NAMALWA (cell line): ENCODE measurements at places on chromosomes 5 and 9.
A peak's percentile ranks its signal among the peaks of the same experiment; 100 is the strongest.

DNA sequence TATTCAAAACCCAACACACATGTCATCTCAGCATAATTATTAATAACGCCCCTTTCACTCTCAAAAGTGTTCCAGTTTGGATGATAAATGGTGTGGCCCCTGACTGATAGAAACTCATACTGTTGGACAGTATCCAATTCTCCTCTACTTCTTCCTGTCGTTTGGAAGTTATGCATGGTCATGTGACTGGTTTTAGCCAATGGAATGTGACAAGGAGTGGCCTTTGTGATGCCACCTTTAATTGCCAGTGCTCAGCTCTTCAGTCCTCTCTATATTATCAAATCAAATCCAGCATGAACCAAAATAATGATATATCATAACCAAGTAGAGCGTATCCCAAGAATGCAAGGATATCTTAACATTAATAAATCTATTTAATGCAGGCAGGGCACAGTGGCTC lies 117.8 kb upstream of the SPIN1 start:
- DNase-seq, result no peak

GRCh38 chr5:142166754-142167153 lies 58.2 kb downstream of the NDFIP1 start:
- DNase-seq, result no peak

- no peak for DNase-seq
These were observed 3.4 kb upstream of the CXCL14 start for GRCh38 chr5:135582099-135582781.

- DNase-seq, result no peak
These were observed 93.5 kb downstream of the PHF2 start for GRCh38 chr9:93669958-93670207.

DNA sequence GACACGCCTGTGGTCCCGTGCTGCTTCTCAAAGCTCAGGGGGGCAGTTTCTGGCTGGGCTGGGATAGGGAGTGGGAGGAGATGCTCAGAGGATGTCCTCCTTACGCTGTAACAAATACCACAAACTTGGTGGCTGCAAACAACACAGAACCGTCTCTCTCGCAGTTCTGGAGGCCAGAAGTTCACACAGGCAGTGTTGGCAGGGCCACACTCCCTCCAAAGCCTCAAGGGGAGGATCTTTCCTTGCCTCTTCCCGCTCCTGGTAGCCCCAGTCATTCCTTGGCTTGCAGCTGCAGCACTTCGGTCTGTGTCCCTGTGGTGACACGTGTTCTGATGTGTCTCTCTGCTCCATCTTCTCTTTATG lies 10.4 kb upstream of the ORM1 start:
- no peak for DNase-seq

- no peak for DNase-seq
These were observed 1696.0 kb upstream of the CDH9 start for GRCh38 chr5:28734396-28734795.

- DNase-seq, result no peak
These were observed 52.9 kb upstream of the APC start for GRCh38 chr5:112684737-112685136.

GRCh38 chr9:6305954-6306563 lies 22.1 kb upstream of the TPD52L3 start:
- DNase-seq, result peak; percentile 69

DNA sequence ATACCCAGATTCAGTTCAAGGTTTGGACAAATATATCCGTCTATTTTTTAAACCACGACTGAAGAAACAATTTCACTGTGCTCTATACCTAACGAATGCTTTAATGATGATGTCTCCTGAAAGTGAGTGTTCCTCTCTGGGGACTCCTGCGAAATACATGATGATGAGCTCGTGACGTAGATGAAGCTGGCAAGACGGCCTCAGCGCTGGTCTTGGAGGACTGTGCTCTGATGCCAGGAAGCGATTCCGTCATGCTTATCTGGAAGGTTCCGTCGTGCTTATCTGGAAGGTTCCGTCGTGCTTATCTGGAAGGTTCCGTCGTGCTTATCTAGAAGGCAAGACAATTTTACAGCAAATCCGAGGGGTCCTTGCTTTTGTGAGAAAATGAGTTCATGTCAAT lies 250.8 kb upstream of the IRX2 start:
- DNase-seq, result no peak

DNA sequence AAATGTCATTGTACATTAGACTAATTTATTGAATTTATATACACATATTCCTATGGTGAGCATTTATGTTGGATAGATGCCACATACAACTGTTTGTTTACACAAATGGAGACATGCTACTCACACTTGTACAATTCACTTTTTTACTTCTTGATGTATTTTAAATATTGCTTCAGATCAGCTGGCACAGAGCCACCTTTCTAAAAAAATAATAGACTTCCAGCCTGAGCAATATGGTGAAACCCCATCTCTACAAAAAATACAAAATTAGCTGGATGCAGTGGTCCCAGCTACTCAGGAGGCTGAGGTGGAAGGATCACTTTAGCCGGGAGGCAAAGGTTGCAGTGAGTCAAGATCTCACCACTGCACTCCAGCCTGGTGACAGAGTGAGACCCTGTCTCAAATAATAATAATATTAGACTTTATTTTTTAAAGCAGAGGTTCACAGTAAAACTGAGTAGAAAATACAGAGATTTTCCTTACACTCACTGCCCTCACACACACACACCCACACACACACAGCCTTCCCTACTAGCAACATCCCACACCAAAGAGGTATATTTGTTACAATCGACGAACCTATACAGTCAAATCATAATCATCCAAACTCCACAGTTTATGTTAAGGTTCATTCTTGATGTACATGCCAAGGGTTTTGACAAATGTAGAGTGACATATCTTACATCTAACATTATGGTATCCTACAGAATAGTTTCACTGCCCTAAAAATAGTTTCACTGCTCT lies 16.5 kb upstream of the ADRB2 start:
- no peak for DNase-seq

DNA sequence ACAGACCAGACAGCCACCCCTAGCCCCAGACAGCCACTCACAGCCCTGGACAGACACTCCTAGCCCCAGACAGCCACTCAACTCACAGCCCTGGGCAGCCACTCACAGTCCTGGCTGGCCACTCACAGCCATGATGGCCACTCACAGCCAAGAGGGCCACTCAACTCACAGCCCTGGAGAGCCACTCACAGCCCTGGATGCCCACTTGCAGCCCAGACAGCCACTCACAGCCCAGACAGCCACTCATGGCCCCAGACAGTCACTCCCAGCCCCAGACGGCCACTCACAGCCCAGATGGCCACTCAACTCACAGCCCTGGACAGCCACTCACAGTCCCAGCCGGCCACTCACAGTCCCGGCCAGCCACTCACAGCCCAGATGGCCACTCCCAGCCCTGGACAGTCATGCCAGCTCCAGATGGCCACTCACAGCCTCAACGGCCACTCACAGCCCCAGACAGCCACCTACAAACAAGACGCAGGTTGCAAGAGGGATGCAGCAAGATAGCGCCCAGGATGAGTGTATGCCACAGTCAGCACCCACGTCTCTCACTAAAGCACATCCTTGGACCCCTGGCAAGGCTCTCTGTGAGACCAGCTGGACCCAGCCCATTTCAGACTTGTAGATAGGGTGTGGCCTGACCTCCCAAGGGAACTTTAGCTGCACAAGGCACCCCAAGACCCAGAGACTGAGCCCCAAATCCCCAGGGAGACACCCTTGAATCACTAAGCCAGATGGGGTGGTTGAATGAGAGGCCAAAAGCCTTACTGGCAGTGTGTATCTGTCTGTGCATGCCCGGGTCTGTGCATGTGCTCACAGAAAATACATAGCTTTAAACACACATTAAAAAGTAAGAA lies 22.4 kb downstream of the ZDHHC11B start:
- DNase-seq, result no peak

DNA sequence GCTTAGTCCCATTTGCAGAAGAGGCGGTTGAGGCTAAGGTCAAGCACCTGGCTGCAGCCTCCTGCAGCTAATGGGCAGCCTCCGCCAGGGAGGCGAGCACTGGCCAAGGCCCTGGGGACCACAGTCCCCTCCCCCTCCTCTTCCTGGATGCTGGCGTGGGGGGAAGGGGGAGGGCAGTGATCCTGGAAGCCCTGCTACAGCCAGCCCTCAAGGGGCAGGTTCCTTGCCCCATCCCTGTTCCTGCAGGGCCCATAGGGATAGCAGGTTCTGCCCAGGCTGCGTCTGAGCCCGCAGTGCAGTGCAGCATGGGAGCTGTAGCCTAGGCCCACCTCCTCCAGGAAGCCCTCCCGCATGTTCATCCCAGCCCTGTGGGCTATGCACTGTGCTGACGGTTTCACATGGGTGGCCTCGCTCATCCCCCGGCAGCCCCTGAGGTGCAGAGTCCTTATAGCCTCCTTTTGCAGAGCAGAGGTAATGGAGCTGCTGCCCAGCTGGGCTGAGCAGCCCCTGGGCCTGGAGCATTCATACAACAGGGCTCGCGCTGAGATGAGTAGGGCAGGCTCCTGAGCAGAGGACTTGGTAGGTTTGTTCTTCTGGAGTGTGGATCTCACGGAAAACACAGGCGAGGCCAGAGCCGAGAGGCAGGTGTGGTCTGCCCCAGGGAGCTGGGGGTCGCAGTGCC lies 36.0 kb downstream of the KCNT1 start:
- no peak for DNase-seq

- DNase-seq, result no peak
These were observed 33.7 kb downstream of the USP20 start for GRCh38 chr9:129868872-129869486.

DNA sequence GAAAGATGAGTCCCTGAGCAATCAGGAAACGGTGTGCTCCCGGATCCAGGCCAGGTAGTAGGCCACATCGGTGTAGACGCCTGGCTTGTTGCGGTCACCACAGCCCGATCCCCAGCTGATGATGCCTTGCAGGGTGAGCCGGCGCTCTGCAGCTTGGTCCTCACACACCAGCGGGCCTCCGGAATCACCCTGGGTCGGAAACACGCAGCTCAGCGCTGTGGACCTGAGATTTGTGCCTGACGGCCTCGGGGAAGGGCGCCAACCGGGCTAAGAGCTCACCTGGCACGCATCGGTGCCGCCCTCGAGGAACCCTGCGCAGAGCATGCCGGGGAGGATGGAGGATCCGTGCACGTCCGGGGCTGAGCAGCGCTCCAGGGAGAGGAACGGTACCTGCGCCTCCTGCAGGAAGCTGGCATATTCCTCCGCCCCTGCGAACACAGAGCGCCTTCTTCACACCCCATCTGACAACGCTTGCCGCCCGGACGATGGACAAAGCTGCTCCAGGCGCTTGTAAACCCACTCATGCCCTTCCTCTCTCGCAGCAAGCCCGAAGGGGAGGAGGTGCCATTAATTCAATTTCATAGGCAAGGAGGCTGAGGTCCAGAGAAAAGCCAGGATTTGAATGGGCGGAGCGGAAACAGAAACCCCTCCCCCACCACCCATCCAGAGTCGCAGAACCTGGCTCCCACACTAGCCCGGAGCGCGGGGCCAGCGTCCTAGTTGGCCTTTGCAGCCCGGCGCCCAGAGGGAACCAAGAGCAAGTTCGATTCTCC lies 2.0 kb upstream of the PFN3 start:
- DNase-seq, result no peak

- no peak for DNase-seq
These were observed 51.1 kb downstream of the GCNT1 start for GRCh38 chr9:76510041-76510440.

DNA sequence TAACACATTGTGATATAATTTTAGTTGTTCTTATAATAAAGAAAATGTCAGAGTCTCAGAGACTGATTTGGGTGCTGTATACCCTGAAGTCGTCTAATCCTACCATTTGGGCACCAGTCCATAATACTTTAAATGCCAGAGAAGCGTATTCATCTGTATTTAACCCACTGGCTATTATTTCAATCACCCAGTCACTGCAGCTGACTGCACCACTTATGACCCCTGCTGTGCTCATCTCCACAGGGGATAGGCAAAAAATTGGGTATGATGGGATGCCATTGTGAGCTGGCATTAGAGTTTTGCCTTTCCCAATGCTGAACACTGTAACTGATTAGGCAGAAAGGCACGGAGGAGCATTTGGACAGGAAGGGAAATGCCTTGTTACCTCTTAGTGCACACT lies 599.7 kb downstream of the CAAP1 start:
- DNase-seq, result no peak

GRCh38 chr5:6775571-6775970 lies 62.3 kb downstream of the TENT4A start:
- DNase-seq, result no peak

DNA sequence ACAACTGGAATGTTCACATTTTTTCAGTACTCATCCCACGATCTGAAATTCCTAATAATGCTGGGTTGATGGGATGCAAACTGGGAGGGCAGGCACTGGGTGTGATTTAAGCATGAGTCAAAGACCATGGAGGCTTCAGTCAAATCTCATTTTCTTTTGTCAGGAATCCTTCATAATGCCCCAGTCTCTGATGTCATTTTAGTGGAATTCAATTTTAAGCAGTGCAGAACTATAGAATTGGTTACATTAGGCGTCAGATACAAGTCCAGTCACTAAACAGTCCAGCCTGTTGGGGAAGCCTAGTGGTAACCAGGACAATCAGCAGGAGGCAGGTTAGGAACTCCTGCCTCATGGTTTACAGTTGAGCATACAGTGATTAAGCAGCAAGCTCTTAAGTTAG lies 41.0 kb upstream of the TMEM215 start:
- DNase-seq, result no peak

DNA sequence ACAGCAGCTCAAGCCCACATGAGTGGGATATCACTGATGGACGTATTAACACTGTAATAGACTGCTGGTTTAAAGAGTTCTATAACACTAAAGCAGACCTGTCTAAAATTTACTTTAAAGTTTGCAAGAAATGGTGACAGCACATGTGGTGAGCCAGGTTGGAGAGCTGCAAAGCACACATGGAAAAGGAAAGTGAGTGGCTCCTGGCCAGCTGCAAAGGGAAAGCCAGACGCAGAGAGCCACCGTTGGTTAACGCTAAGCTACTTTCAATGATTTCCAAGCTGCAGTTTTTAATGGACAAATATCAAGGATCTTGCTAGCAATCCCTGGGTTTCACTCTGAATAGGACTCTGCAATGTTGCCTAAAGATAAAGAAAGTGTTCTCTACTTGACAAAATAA lies 89.9 kb downstream of the CTNND2 start:
- no peak for DNase-seq

- peak; percentile 53 for DNase-seq
These were observed 30.7 kb upstream of the JADE2 start for GRCh38 chr5:134494780-134495179.

GRCh38 chr5:174159327-174160114 lies 114.0 kb downstream of the NSG2 start:
- DNase-seq, result no peak

DNA sequence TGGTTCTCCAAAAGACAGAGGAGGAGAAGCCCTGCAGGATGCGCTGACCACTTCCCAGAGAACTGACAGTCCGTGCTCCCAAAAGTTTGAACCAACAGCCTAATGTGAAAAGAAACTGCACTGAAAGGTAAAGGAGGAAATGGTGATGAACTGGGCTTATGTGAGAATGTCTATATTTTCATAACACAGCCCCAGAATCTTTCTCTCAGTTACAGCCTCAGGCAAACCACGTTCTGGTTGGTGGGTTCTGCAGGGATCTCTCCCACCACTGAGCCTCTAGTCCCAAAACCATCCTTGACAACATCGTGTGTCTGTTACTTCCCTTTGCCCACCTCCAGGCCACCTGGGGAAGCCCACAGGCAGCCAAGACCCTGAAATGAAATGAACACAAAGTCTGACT lies 23.9 kb downstream of the SPARC start:
- no peak for DNase-seq
